T follicular helper cell (primary cell): ENCODE measurements at places on chromosomes 6 and 20.

DNA sequence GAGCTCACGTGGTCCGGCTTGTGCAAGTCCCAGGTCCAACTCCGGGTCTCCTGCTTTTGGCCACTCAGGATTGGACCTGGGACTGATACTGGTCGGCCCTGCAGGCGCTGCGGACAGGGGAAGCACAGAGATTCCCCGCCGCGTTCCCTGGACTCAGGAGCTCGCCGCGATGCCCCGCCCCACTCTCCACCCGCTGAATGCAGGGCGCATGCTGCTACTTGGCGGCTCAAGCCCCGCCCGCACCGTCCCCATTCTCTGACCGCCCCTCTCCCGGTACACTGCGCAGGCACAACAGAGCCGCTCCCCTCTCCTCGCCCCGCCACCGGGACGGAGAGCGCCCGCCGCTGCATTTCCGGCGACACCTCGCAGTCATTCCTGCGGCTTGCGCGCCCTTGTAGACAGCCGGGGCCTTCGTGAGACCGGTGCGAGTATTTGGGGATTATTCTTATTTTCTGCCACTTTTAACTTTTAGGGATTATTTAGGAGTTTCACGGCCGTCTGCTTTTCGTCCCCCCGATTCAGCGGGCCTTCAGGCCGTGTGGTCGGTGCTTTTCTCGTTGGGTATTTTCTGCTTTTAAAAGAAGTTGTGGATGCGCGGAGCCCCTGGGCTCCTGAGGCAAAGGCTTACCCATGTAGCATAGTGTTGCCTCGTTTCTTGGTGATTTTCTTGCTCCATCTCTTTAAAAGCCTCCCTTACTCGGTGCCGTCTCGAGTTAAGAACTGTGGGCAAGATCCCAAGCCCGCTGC, at the start of gene TMEM14C:
Gene TMEM14C, plus strand, starts transcription at position 251 of the 747 bp plus-strand sequence. CDS start 1,544 bp downstream, outside the sequence.
- peak; percentile 53 for DNase-seq

GRCh38 chr6:107534571-107535141, 44.7 kb downstream of the SOBP start:
- DNase-seq = no peak

GRCh38 chr6:22036275-22036674, 260.6 kb downstream of the PRL start:
- DNase-seq = no peak

- DNase-seq = no peak
Measured at GRCh38 chr6:37882724-37883413, 63.3 kb downstream of the ZFAND3 start.

DNA sequence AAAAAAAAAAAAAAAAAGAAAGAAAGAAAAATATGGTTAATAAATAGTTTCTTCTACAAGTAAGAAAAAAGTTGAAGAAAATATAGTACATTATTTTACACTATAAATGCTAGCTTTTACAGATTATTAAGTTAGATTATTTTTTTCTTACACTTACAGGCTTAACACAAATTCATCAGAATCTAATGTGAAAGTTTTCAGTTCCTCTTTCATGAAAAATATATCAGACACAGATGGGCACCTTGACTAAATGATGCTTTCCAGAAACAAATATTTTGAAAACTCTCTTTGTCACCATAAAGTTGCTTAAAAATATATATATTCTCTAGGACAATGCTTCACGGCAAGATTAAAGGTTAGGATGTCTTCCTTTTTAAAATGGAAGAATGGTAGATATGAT, 321.8 kb upstream of the HSF2 start:
- DNase-seq = no peak

DNA sequence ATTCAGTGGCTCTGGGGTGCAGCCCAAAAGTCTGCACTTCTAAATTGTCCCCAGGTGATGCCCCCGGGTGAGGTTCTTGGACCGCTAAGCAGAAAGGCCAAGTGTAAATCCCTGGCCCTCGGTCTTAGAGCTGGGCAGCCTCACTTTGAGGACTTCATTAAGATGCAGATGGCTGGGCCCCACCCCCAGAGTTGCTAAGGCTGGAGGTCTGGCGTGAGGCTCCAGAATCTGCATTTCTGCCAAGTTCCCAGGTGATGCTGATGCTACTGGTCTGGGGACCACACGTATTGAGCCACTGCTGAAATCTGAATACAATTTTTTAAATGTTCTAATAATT, 735 bp upstream of the SLC23A2 start:
- DNase-seq = no peak

DNA sequence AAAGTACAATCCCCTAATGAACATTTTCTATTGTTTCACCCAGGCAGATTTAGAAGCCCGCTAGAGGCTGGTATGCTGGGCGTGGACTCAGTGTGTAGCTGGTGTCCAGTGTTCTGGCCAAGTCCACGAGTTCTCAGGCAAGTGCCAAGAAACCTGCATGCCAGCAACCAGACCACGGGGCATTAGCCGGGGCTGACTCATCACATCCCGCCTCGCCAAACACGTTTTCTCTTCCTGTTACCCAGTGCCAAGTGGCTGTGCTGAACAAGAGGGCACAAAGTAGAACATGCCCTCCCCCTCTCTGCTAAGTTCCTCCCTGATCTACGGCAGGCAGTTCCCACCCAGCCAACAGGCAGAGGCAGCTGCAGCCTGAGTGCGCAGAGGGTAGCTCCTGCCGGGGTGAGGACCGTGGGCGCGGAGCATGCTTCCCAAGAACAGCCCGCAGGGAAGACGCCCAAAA, 29.6 kb downstream of the RAMACL start:
- no peak for DNase-seq

DNA sequence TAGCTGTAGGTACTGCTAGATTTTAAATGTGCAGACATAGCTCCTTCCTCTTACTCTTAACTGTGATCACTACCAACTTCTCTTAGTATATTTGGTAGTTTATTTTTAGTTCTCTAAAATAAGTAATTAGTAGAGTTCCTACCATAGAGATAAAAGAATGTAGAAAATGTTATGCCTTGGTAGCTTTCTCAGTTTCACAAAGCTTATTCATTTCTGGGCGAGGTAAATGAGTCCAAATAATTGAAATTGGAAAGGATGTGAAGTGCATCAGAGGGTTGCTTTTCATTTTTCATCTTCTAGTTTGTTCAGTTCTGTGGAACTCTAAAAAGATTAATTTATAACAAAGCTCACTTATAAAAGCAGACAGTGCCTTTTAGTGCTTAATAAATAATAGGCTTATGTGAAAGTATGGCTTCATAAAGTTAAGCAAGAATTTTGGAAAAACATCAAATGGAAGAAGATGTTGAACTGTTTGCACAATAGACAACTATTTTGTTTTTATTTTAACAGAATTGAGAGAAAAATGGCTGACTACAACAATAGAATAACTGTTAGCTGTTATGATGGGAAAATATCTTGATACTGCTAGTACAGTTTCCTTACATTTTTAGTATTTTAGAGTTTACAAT, 303.7 kb downstream of the UTRN start:
- DNase-seq = no peak

GRCh38 chr6:25476126-25476525, 175.9 kb upstream of the SCGN start:
- no peak for DNase-seq
